ENCODE measurements at places on chromosomes 2 and 18. TPM values are rescaled to one million over a fixed set of nuclear protein-coding genes. Genes with fewer than 3 reads are reported as not detected.

The ABCG5 gene
- not detected for total RNA-seq

The KRTCAP3 gene
- 0.18 TPM for total RNA-seq

The RIT2 gene
- total RNA-seq = not detected

The ITSN2 gene
- total RNA-seq = 20.5 TPM

The DCAF17 gene
- total RNA-seq = 23.4 TPM

The PRKAG3 gene
- total RNA-seq = not detected

The NOL4 gene
- total RNA-seq = not detected

The CENPO gene
- 4.1 TPM for total RNA-seq

The INHBB gene
- total RNA-seq = 0.09 TPM

The SUMO1 gene
- 120 TPM for total RNA-seq

The TACR1 gene
- total RNA-seq = under 0.01 TPM

The C2orf81 gene
- 0.57 TPM for total RNA-seq

The SLC14A1 gene
- 27.6 TPM for total RNA-seq

The SEPTIN10 gene
- total RNA-seq = 63.4 TPM

The HES6 gene
- total RNA-seq = 0.92 TPM
